Esophagus muscularis mucosa (tissue), 4 donors: ENCODE measurements at places on chromosomes 1 and 21. TPM values are rescaled to one million over a fixed set of nuclear protein-coding genes. Genes with fewer than 3 reads are reported as not detected.

DNA sequence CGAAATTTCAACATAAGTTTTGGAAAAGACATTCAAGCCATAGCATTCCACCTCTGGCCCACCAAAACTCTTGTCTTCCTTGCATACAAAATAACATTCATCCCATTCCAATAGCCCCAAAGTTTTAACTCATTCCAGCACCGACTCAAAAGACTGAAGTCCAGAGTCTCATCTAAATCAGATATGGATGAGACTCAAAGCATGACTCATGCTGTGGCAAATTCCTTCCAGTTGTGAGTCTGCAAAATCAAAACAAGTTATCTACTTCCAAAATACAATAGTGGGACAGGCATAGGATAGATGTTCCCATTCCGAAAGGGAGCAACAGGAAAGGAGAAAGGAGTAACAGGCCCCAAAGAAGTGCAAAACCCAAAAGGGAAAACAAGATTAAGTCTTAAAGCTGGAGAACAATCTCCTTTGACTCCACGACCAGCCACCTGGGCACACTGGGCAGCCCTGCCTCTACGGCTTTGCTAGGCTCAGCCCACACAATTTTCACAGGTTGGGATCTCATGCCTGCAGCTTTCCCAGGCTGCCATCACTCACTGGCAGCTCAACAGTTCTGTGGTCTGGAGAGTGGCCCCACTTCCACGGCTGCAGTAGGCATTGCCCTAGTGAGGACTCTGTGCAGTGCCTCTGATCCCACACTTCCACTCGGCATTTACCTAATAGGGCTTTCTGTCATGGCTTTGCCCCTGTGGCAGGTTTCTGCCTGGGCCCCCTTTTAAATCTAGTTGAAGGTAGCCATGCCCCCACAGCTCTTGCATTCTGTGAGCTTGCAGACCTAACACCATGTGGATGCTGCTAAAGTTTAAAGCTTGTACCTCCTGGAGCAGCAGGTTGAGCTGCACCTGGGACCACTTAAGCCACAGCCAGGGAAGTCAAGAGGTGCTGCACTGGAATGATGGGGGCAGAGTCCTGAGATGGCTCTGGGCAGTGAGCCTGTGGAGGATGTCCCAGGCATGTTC lies 51.0 kb downstream of the RUNX3 start:
- DNase-seq, result no peak

GRCh38 chr1:168179438-168180147 lies 831 bp downstream of the TIPRL start:
- no peak for DNase-seq

HES2 gene
- not detected for total RNA-seq

AMY1A gene
- total RNA-seq, result not detected

ACKR1 gene
- 171 TPM for total RNA-seq

LDLRAD1 gene
- total RNA-seq, result not detected

- no peak for DNase-seq
Measured at GRCh38 chr21:35895598-35895997, 164.7 kb downstream of the SETD4 start.

DNA sequence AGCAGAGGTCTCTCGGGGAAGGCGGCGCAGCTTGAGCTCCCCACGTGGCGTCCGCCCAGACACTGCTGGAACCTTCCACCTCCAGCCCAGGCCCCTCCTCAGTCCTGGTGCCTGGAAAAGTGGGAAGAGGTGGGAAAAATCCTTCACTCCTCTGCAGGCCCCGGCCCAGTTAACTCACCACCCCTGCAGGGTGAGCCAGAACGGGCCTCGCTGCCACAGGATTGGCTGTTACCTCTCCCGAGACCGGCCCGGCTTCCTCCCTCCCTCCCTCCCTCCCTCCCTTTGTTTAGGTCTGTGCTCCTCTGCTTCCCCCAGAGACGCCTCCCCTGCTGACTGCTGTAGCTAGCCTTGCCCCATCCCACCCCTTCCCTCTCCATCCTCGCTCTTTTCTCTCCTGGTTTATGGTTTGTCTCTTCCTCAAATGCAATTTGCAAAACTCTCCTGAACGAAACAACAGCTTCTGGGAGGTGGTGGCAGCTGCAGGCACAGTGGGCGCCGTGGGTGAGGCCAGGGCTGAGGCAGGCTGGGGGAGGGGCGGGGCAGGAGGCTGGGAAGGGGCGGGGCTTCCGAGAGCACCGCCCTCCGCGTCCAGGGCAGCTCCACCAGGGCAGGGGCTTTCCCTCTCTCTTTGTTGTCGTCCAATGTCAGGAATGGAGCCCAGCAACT lies 6.5 kb downstream of the CAPN9 start:
- no peak for DNase-seq

DNA sequence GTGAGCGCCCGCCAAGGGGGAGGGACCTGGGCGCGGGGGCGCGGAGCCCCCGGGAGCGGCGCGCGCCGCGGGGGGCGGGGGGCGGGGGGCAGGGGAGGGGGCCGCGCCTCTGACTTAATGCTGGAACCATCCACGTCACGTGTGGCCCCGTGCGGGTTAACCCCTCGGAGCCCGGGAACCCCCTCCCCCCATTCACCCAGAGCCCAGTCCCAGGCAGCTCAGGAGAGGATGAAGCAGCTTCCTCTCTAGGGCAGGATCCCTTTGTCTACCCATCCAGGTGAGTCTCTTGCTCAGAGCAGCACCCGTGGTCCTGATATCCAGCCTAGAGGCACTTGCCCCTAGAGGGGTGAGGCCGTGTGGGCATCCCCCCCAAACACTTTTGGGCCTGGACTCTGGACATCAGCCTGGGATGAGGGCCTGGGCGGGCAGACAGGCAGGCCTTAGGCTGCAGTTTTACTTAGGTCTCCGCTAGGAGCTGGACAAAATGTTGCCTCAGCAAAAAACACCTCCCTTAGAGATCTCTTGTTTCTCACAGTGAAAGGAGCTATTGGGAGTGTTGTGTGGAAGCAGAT lies at the start of gene ALX3:
Gene ALX3, minus strand, starts transcription at position 2 of the 572 bp plus-strand sequence. CDS start 60 bp downstream, outside the sequence.
- DNase-seq, result no peak

GPR157 gene
- total RNA-seq, result 5.2 TPM

GRCh38 chr1:239723776-239724367 lies 337.5 kb downstream of the CHRM3 start:
- DNase-seq, result no peak

- DNase-seq, result no peak
Measured at GRCh38 chr1:22210176-22210575, 67.3 kb upstream of the WNT4 start.

VSIG8 gene
- total RNA-seq, result not detected

SPRR3 gene
- total RNA-seq, result not detected

LRRC53 gene
- under 0.01 TPM for total RNA-seq

DNA sequence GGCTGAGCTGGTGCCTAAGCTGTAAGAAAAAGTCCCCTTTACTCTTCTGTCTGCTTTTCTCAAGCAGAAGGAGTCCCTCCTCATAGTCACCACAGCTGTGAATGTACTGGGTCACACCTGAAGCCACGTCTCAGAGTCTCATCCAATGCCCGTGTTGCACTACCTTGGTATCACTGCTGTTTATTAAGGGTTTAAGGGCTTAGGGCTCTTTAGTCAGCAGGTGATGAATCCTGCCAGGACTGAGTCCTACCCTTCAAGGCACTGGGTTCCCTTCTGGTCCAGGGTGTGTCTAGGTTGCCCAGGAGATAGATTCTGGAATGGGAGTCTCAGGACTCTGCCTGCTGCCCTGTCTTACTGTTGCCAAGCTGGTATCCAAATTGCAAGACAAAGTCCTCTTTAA lies 33.4 kb upstream of the ROR1 start:
- DNase-seq, result no peak

GRCh38 chr1:43776043-43776761 lies 68.9 kb downstream of the ST3GAL3 start:
- no peak for DNase-seq

HPDL gene
- total RNA-seq, result not detected

- DNase-seq, result no peak
Measured at GRCh38 chr1:176692431-176692830, 229.5 kb downstream of the PAPPA2 start.

PEAR1 gene
- total RNA-seq, result 13.6 TPM

- DNase-seq, result no peak
Measured at GRCh38 chr1:151514366-151514765, 3.2 kb downstream of the CGN start.

BCAS2 gene
- total RNA-seq, result 41.3 TPM

DNA sequence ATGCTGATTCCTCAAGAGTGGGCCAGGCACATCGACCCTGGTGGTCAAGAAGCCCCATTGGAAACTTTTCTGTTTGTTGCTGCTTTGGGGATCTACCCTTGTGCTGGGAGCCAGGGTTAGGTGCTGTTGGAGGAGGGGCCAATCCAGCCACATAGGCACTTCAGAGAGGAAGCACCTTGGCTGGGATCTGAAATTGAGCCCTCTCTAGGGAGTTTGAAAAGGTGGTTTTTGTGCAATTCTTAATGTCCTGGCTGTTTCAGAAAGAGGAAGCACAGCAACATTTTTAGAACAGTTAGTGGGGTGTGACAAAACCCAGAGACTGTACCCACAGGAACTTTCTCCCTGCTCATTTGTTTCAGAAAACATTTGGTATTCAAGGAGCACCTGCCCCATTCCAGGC lies 17.2 kb upstream of the BEND5 start:
- no peak for DNase-seq

DNA sequence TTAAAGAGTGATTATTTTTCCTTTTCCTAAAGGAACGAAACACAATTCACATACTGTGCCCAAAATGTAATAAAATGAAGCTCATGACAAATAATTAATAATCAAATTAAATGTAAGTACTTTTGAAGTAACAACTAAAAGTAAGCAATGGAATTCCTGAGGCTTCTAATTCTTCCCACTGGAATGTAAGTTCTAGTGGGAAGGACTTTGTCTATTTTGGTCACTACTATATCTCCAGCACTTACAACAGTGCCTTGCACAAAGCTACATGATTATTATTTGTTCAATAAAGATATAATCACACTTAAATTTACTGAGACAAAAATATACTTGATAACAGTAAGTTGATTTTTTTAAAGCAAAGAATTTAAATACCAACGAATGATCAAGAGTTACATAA lies 128.8 kb downstream of the COQ8A start:
- no peak for DNase-seq

- DNase-seq, result no peak
Measured at GRCh38 chr1:51945591-51945990, 44.9 kb downstream of the RAB3B start.

DNA sequence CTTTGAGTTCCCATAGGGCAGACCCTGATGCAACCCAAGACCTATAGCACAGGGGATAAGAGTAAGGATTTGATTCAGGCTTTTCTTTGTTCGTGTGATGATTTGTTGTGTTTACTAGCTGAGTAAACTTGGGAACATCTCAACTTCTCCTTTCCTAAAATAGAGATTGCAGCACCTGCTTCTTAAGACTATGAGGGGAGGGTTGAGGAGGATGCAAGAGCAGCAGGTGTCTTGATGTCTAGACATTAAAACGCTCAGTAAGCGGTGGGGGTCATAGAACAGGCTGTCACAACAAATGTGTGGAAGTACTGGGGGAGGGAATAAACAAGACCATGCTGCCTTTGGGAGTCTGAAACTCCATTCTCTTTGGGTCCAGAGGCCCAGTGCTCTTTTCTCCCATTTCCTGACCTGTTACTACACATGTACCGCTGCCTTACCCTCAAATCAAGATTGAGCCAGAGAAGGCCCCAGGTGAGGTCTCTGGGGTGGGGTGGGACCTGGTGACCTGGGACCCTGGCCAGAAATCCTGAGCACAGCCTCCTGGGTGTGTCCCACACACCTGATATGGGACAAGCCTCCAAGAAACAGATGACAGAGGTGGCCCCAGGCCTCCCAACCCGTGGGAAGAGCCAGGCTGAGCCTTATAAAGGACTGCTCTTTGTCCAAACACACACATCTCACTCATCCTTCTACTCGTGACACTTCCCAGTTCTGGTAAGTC lies at the start of gene S100A7A:
Gene S100A7A, plus strand, starts transcription at position 671 of the 721 bp plus-strand sequence. CDS start 1,563 bp downstream, outside the sequence.
- DNase-seq, result no peak

GRCh38 chr1:180366371-180367068 lies 135.9 kb downstream of the ACBD6 start:
- DNase-seq, result no peak

DNA sequence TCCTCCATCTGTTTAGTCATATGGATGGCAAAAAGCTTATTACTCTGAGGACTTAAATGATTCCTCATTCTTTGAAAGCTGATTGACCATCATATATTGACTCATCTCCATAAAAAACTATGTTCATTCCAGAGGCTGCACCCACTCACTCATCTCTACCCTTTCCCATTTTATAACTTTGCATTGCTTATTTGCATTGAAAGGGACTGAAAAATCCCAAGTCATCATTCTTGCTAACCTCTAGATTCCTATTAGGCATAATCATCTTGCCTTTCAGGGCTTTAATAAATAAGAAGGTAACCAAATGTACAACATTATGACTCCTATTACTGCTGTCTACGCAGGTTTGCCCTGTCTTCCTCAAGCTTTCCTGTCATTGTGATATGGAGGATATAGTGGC lies 1180.3 kb upstream of the B3GALT2 start:
- no peak for DNase-seq

MAGI3 gene
- total RNA-seq, result 21.7 TPM

TRNP1 gene
- total RNA-seq, result 33.6 TPM

DNA sequence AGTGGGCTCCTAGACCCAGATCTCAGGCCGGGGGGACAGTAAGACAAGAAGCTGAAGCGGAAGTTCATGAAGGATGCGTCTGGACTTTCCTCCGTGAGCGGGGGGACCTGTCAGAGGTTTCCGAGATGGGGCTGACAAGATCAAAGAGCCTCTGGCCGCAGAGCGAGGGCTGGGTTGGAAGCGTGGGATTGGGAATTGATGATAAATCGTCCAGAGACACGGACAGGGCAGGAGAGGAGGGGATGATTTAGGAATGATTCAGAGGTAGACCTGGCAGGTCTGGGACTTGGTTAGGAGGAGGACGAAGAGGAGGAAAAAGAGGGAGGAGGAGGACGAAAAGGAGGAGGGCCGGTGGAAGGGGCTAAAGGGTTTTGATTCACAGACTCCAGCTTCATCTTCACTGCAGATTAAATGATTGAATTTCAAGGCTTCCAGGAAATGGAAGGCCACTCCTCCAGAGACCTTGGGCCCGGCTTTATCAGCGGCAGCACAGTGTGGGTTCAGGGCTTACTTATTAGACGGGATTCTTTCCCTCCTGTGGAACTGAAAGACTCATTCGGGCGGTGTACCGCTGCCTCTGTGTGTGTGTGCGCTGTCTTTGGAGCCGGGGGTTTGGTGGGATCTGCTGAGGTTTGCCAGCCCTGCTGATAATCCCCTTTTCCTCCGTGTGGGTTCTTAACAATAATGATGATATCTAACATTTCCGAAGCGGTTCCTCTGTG lies 85.7 kb upstream of the SLC45A1 start:
- DNase-seq, result no peak
